ENCODE measurements at places on chromosomes 11 and 22.

- no peak for DNase-seq
Measured at GRCh38 chr11:127485541-127485940, 485.0 kb upstream of the KIRREL3 start.

GRCh38 chr22:38494498-38494897 is 11.6 kb downstream of the DDX17 start:
- no peak for DNase-seq

DNA sequence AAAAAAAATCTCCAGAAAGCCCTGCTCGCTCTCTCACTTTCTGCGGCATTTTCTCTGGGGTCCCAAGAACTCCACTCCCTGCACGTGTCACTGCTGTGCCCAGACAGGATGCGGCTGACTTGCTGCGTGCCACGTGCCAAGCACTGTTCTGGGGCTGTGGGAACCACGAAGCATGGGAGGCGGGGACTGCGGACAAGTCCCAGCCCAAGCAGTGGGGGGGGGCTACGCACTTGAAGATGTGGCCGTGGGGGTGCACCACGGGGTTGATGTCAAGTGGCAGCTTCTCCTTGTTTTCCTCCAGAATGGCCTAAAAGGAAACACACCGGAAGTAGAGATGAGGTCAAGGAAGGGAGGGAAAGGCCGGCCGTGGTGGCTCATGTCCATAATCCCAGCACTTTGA is 10.8 kb downstream of the TTLL12 start:
- no peak for DNase-seq

- no peak for DNase-seq
Measured at GRCh38 chr11:62004473-62004872, 37.0 kb upstream of the FTH1 start.

DNA sequence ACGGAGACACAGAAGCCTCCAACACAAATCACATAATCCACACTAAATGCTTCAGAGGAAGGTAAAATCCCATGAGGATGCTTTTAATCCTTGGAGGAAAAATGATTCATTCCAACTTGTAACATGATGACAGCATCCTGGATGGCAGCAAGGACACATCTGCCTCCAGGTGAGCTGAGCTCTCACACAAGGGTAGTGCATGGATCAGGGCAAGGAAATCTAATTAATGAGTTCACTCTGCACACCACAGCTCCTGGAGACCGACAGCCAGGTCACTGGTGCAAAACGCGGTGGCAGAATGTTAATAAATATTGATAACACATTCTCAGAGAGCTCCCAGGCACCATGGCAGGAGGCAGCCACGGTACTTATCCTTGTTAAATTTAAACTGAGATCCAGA is 40.3 kb upstream of the CYP2D6 start:
- DNase-seq = no peak

DNA sequence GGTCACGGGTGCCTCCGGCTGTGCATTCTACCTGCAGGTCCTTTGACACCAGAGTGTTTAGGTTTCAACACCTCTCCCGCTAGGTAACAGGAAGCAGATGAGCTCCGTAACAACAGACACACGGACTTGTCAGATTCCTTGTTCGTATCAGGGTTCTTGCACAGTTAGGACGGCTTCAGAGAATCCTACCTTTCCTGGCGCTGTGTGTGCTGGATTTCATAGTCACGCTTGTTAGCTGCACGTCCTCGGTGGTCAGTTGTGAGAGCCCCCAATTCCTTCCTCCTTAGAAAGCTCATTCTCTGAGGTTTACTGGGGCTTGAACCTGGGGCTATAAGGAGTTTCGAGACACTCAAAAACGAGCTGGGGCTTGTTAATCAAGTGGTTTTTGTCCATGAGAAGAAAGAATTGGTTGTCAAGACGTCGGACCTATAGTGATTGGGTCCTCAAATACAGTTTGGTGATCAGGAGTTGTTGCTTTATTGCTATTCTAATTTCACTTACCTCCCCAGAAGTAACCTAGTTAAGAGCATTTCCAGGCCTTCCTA is 664 bp downstream of the DDB2 start:
- no peak for DNase-seq

- DNase-seq = no peak
Measured at GRCh38 chr11:10287140-10287539, 6.9 kb downstream of the SBF2 start.

DNA sequence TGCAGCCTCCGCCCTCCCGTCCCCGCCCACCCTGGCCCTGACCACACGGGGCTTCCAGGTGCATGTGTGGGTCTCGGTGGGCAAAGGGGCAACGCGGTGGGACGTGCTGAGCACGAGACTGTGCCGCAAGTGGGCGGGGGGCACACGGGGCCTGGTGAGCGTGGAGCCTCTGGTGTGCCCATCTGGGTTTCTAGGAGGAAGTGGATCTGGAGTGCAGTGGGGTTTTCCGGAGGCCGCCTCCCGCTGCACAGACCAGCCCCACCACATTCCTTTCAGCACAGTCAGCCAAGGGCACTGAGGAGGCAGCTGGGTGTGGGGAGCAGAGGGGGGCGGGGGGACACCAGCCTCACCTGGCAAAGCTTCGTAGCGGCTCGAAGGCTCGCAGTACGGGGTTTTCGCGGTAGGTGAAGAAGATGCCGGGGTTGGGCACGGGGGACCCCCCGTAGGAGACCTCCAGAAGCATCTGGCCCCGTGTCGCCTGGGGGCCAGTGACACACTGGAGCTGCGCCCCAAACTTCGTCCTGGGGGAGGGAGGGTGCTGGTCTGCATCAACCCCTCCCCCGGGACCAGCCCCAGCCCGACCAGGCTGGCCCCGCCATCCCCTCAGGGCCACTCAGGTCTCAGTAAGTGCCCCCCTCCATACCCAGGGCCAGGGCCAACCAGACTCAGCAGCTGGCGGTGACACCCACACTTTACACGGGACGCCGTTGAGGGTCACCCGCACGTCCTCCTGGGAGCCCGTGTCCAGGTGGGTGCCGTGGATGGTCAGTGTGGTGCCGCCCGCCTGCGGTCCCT is 12.4 kb upstream of the MAPK11 start:
- no peak for DNase-seq

- peak; percentile 57 for DNase-seq
Measured at GRCh38 chr11:64306876-64307622, 1.7 kb downstream of the ESRRA start.

DNA sequence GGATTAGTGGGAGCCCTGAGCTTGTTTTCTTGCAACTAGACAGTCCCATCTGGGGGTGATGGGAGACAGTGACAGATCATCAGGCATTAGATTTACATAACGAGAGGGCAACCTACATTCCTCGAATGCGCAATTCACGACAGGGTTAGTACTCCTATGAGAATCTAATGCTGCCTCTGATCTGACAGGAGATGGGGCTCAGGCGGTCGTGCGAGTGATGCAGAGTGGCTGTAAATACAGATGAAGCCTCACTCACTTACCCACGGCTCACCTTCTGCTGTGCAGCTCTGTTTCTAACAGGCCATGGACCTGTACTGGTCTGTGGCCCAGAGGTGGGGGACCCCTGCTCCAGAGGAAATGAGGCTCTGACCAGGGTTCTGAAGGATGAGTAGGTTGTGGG is 125.5 kb downstream of the FBXO7 start:
- DNase-seq = no peak

GRCh38 chr11:18768978-18769377 is 22.6 kb downstream of the PTPN5 start:
- DNase-seq = no peak

DNA sequence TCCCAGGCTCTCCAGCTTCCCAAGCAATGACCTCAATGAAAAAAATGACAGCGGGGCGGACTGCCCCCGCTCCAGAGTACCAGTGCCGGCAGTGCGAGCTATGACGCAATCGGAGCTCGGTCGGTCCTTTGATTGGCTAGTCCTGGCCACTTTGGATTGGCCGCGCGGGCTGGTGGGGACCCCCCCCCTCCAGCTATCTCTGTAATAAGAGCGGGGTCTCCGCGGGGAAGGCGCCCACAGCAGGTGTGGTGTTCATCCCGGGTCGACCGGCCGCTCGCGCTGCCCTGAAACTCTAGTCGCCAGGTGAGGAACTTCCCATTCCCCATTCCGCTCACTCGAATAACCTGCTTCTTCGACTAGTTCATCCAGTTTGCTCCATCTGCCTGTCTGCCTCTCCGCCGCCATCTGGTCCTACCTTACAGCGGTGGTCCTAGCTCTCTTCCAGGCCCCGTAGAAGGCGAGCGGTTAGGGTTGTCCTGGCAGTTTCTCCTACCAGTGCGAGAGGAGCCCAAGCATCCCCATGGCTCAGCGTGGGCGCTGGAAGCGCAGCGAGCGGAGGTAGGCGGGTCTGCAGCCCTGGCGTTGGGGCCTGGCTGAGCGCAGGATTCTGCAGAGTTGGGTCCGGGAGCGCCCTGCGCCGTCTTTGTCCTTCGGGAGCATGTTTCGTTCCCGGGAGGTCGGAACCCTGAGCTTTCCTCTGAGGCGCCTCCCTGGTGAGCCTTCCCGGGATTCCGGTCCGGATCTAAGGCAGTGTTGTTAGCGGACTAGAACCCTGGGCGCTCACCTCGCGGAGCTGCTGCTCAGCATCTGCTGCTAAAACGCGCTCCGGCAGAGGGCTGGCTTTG is at the start of gene CALCB:
TSS of gene CALCB (plus strand) at position 233 of the 845 bp plus-strand sequence. CDS start 1,126 bp downstream, outside the sequence.
- no peak for DNase-seq

GRCh38 chr11:18715476-18715875 is 10.5 kb downstream of the IGSF22 start:
- no peak for DNase-seq

GRCh38 chr11:72776117-72776843 is 17.6 kb downstream of the STARD10 start:
- DNase-seq = no peak

DNA sequence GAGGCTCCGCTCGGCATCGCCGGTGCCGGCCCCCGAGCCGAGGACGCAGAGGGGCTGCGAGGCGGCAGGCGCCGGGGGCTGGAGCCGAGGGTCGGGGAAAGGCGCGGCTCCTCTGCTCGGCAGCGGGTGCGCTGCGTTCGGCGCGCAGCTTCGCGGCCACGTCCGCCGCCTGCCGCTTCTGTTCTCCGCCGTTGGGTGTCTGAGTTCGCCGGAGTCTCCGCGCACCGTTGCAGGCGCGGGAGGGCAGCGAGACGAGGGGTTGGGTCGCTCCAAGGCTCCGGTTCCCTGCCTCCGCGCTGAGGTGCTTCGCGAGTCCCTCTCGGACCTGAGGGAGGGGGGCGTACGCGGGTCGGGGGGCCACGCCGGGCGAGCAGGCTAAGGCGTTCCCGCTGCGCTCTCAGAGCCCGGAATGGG is 347 bp downstream of the MN1 start:
- no peak for DNase-seq

DNA sequence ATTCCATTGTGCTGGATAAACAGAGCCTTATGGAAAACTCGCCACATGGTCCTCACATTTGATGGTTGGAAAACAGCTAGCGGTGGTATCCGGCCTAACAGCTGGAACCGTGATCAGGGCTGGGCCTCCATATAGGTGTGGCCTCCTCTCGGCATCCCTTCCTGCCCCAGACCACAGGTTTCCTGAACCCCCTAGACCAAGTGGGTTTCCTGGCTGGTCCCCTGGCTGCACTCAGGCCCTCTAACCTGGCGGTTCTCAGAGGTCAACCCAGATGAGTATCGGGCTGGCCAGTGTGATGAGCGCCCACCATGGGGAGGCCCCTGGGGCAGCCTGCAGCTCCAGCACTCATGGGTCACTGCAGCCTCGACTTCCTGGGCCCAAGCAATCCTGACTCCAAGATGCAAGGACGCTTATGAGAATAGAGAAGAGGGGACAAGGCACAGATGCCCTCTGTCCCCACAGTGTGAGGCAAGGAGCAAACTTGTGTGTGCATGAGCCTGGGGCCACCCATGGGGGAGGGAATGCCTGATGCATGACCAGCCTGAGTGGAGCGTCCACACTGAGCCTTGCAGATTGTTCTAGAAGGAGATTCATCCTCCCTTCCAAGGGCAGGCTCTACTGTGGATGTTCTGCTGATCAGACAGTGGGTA is 53.4 kb upstream of the WNT7B start:
- no peak for DNase-seq

DNA sequence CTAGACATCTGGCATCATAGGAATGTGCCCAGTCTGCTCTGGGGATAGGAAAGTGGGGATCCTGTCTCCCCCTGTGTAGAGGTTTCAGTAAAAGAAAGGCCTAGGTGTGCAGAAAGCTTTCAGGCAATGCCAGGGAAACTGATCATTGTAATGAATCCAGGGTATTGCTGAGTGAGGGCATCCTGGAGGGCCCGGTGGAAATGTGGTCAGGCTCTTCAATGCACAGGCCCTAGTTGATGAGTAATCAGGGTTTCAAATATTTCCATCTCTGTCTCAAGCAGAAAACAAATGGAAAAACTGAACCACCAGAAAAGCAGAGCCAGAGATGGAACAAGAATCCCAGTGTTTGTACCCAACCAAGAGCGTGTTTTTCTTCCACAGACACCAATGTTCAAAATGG is 2.0 kb downstream of the CD3E start:
- DNase-seq = no peak

- DNase-seq = no peak
Measured at GRCh38 chr11:123601136-123601535, 53.3 kb downstream of the SCN3B start.

DNA sequence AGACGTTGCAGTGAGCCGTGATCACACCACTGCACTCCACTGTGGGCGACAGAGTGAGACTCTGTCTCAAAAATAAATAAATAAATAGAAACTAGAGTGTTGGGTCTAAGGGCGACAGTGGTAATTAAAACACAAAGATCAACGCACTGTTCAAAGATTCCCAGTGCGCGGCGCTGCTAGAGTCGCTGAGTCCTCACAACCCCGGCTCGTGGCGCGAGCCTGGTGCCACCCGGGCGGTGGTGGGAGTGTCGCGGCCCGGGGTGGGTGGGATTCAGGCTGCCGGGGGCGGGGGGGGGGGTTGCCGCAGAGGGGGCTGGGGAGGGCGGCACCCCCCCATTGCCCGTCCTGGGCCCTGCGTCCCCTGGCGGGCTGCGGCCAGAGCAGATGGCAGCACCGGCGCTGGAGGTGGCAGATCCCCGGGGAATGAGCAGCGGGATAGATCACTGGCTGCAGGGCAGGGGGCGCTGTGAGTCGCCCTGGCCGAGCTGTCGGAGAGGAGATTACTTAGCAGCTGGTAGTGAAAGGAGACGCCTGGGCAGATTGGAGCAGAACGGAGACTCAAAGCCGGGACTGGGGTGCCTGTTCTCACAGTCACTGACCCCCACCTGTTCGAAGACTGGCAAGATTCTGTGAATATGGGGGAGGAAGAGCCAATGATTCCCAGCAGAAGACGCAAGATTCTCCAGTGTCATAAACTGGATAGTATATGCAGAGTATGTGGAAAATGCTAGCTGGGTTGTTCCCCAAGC is 30.2 kb upstream of the APOBEC3A start:
- no peak for DNase-seq

Measured in RKO (cell line).